Stimulated activated memory B cell treated with anti-CD40 and anti-IgM and Interleukin-4, amounts not matched to agents 10 μg/mL and 1 μg/mL and 100 μg/mL, for 72 hours (primary cell): ENCODE measurements at places on chromosomes 16 and 17.

DNA sequence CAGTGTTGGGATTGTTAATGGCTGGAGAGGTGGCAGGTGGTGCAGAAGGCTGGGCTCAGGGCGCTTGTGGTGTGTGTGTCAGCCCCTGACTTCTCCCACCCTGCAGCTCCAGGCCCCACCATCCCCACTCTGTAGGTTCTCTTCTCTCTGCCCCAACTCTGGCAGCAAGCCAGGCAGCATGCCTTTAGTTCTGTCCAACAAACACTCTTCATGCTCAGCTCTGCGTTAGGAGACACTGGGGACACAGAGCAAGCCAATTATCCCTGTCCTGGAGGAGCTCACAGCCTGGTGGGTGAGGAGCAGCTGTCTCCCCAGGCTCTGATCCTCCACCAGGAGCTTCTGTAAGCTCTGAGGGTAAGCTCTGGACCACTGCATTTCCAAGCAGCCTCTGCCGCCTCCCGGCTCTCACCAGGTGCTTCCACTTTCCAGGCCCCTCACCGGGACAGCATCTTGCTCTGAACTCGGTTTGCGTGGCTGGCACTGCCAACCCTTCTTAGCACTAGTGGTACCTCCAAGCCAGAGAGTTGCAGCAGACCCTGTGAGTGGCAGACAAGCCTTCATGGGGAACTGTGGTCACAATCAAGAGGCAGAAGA lies 34.3 kb upstream of the WSCD1 start:
- no peaks in the 10 kb centered on the region for H3K4me1 ChIP-seq
- ATAC-seq = no peak
- H3K27ac ChIP-seq = no peak overlapping the region
- H3K27me3 ChIP-seq = no peaks in the 10 kb centered on the region

DNA sequence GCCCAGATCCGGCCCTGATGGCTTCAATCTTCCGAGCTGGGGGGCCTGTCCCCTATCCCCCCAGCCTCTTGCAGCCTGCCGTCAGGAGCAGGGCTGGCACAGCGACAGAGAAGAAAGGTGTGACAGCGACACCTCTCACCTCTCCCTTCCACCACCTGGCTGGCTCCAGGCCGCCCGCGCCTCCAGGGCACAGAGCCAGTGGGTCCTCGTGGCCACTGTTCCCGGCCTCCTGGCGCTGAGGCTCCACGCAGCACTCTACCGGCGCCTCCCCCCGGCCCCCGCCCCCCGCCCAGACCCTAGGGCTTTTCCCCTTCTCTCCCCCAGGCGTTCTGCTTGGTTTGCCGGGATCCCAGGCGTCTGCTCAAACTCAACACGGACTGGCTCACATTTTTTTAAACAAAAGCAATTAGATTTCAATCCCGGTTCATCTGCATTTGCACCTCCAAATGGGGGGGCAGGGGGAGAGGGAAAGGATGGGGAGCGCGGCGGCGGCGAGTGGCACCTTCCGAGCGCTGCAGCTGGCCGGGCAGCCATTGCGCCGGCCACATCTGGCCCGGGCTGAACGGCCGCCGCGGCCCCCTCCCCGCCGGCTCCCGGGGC lies 12.8 kb upstream of the CBX8 start:
- H3K27ac ChIP-seq = no peak overlapping the region
- ATAC-seq = no peak
- peaks cover 88% of the 10 kb centered on the region for H3K27me3 ChIP-seq
- no peak overlapping the region for H3K4me3 ChIP-seq
- H3K36me3 ChIP-seq = no peaks in the 10 kb centered on the region

DNA sequence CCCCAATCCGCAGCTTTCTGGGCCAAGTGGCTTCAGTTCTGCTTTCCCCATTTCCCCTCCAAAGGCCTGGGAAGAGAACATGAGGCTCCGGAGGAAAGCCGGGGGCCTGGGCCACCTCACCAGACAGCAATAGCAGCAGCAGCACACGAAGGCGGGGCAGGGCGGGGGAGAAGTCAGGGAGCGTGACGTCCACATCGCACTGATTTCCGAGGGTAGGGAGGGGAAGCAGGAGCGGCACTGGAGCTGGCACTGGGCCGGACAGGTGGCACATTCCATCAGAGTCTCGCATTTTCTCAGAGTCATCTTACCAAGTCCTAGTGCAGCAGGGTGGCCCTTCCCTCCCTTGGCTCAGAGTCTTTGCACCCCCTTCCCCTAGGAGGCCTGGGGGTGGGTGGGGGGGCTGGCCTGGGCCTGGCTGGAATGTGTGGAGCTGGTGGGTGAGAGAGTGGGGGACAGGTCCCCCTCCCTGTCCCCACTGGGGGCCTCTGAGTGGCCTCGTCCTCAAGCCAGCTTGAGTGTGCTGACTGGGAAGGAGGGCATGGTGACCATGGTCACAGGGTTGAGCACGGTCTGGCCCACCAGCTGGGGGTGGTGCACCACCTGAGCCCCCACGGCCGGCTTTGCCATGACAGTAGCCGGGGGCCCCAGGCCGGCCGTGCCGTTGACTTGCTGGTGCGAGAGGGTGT lies 14.3 kb downstream of the MNT start:
- peaks cover 14% of the 10 kb centered on the region for H3K36me3 ChIP-seq
- H3K4me1 ChIP-seq = peaks cover 35% of the 10 kb centered on the region
- H3K27me3 ChIP-seq = no peaks in the 10 kb centered on the region
- H3K4me3 ChIP-seq = no peak overlapping the region
- no peak overlapping the region for H3K27ac ChIP-seq

- no peak overlapping the region for H3K4me3 ChIP-seq
- ATAC-seq = no peak
- no peak overlapping the region for H3K27ac ChIP-seq
- H3K36me3 ChIP-seq = no peaks in the 10 kb centered on the region
- no peaks in the 10 kb centered on the region for H3K27me3 ChIP-seq
These were observed 48.6 kb downstream of the CDH1 start for GRCh38 chr16:68785715-68786114.

DNA sequence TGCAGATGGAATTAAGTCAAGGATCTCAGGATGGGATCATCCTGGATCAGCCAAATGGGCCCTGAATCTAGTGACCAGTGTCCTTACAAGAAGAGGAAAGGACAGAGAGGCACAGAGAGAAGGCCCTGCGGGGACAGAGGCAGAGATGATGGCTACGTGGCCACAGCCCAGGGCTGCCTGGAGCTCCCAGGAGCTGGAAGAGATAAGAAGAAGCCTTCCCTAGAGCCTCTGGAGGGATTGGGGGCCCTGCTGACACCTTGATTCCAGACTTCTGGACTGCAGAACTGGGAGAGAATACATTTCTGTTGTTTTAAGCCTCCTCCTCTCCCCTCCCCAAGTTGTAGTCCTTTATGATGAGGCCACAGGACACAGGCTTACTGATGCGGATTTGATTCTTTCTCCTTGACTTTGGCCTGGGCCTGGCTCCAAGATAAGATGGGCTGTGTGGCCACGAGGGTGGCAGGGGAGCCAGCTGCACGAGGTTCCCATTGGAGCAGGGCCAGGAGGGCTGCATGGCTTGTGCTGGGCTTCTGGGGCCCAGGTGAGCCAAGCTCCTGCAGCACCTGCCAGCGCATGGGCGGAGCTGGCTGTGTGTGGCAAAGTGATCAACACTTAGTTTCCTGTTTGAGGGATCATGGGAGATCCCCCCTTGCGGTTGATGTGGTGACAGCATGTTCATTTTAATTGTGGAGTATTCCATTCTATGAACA lies 146.1 kb downstream of the IRF8 start:
- peak; percentile 55 for ATAC-seq
- peaks cover 83% of the 10 kb centered on the region for H3K27me3 ChIP-seq
- H3K36me3 ChIP-seq = no peaks in the 10 kb centered on the region
- no peak overlapping the region for H3K27ac ChIP-seq

DNA sequence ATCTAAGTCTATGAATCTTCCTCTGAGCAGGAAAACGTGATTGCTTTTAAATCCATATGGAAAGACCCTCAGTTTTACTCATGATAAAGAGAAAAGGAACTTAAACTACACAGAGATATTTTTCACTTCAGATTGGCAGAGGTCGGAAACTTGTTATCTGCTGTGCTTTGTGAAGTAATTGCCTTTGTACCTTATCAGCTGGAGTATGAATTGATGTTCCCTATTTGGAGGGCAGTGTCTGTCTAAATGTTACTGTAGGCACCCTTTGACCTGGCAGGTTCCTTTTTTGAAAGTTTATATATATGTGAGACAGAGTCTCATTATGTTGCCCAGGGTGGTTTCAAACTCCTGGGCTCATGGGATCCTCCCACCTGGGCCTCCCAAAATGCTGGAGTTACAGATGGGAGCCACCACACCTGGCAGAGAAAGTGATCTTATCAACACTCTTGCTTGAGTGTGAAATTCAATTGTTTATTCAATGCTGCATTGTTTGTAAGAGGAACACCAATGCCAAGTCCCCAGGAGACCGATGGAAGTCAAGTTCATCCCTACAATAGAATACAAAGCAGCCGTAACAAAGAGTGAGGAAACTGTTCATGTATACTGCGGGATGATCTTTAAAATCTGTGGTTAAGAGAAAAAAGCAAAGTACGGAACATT lies 52.3 kb downstream of the ABCC1 start:
- H3K36me3 ChIP-seq = peaks cover 32% of the 10 kb centered on the region
- no peak for ATAC-seq
- no peaks in the 10 kb centered on the region for H3K27me3 ChIP-seq
- peaks cover 49% of the 10 kb centered on the region for H3K4me1 ChIP-seq
